ENCODE measurements at places on chromosomes 7 and 10.

DNA sequence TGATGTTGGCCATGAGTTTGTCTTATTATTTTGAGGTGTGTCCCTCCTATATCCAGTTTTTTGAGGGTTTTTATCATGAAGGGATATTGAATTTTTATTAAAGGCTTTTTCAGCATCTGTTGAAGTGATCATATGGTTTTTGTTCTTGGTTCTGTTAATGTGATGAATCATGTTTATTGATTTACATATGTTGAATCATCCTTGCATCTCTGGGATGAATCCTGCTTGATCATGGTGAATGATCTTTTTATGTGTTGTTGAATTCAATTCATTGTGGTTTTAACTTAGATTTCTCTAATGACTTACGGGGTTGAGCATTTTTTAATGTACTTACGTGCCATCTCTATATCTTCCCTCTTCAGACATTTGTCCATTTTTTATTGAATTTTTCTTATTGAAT, 22.9 kb downstream of the DLD start:
- DNase-seq: no peak

DNA sequence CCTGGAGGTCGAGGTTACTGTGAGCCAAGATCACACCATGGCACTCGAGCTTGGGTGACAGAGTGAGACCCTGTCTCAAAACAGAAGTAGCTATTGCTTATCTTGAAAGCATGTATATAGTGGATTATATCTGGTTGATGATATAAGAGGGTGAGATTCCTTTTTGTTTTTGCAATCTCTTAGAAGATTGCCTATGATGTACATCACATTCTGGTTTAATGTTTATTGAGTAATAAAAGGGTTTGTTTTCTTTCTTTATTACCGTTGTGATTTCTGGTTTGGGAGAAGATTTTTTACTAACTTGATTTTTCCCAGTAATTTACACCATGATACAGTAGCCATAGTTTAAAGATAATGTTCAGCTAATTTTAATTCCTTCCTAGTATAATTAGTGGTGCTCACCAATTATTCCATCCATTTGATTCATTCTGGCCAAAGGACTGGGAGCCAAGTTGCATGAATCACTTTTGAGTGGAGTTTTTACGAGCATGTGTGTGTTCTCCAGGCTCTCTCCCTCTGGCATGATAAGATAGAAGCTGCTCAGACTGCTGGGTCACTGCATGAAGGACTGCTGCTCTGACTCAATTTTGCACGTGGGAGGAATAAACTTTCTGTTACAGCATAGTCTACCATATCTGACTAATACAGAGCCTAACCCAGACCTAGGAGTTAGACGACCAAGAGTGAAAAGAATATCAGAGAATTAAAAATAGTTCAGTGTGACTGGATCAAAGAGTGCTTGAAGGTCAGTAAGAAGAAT, 13.5 kb upstream of the TSPAN13 start:
- no peak for DNase-seq

- DNase-seq: no peak
Measured at GRCh38 chr7:107032720-107033438, 11.6 kb upstream of the PRKAR2B start.

DNA sequence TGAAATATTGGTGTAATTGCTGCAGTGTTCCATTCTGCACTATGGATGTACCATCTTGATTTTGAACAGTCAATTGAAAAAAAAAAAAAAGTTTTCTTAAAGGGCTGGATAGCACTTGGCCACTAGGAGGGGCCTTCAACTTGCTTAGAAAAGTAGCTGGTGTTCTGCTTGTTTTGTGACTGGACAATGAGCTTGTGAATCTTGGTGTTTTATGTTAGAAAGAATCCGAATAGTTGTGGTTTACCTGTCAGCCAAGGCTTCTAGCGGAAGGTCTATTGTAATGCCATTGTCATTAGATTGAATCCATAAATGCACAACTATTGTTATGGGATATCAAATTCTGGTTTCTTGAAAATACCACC, 77.1 kb downstream of the BMPER start:
- DNase-seq: no peak

GRCh38 chr10:79399223-79399831, 46.1 kb downstream of the ZCCHC24 start:
- DNase-seq: no peak

DNA sequence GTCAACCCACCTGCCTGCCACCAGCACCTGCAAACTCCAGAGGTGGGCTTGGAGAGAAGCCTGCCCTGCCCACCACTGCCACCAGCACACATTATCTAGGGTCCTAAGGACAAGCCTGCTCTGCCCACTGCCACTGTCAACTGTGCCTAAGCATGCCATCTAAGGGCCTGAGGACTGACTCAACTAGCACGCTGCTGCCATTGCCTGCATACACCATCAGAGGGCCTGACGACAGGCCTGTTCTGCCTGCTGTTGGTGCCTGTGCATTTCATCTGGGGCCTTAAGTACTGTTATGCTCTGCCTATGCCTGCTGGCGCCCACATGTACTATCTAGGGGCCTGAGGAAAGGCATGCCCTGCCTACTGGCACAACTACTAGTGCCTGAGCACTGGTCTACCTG, 27.0 kb upstream of the LRRD1 start:
- DNase-seq: no peak

GRCh38 chr10:3754727-3755439, 30.1 kb downstream of the KLF6 start:
- DNase-seq: no peak

- no peak for DNase-seq
Measured at GRCh38 chr7:107971613-107972012, 31.3 kb downstream of the LAMB1 start.

DNA sequence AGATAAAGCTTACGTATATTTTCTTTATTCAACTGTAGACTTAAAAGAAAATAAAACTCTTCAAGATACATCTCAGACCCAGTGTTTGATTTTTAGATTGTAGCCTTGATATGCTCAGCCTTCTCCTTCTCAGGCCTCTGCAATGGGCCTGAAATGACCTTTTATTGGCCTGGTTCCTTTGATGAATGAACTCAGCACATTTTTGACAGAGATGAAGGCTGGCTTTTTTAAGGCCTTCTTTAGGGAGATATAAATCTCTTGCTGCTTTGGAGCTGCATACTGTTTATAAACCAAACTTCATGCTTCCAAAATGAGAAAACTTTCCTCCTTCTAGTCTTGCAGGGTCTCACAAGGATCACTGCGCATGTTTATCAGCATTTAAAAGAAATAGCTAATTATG, 1049.8 kb downstream of the LRMDA start:
- no peak for DNase-seq

GRCh38 chr7:2224934-2225333, 7.8 kb downstream of the MAD1L1 start:
- no peak for DNase-seq

GRCh38 chr7:128172963-128173362, 68.1 kb upstream of the LEP start:
- DNase-seq: no peak

DNA sequence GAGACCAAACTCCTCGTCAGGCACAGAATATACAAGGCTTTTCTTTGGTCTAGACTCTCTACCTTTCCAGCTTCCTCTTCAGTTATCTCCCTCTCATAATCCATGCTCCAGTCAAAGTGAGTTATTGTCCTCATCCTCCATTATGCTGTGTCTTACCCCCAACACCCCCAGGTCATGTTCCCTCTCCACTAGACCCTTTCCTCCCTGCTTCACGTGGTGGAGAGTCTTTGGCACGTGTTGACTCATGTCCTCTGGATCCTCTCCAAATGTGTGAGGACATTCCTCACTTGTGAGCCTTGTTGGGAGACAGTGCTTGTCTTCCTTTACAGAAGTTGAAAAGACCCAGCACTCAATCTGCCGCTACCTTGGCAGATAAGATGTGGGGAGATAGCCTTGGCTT, 36.0 kb upstream of the DLD start:
- no peak for DNase-seq

DNA sequence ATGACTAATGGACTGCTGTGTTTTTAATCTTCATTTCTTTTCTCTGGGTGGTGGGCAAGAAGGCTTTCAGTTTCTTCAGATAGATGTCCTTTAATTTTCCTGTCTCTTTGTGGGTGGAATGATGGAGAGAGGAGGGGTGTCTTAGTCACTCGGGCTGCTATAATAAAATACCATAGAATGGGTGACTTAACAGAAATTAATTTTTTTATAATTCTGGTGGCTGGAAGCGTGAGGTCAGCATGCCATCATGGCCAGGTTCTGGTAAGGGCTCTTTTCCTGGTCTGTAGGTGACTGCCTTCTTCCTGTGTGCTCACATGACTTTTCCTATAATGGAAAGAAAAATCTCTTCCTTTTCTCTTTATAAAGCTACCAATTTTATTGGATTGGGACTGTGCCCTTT, 6.3 kb downstream of the RSBN1L start:
- no peak for DNase-seq

DNA sequence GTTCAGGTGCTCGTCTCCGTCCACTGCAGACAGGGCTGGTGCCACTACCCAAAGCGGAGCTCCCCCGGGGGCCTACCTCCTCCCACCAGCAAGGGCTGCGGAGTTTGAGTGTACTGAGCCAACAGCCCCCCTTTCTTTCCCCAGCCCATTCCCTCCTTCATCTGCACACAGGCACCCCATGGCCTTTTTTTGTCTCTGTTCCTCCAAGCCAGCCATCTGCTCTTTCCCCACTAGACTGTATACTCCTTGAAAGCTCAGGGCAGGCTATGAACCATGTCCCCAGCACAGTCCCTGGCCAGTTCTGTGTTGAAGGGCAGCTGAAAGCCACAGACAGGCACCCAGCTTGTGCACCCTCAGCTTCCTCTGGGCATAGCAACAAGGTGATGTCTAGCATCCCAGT, 99.4 kb downstream of the ZMIZ1 start:
- no peak for DNase-seq

DNA sequence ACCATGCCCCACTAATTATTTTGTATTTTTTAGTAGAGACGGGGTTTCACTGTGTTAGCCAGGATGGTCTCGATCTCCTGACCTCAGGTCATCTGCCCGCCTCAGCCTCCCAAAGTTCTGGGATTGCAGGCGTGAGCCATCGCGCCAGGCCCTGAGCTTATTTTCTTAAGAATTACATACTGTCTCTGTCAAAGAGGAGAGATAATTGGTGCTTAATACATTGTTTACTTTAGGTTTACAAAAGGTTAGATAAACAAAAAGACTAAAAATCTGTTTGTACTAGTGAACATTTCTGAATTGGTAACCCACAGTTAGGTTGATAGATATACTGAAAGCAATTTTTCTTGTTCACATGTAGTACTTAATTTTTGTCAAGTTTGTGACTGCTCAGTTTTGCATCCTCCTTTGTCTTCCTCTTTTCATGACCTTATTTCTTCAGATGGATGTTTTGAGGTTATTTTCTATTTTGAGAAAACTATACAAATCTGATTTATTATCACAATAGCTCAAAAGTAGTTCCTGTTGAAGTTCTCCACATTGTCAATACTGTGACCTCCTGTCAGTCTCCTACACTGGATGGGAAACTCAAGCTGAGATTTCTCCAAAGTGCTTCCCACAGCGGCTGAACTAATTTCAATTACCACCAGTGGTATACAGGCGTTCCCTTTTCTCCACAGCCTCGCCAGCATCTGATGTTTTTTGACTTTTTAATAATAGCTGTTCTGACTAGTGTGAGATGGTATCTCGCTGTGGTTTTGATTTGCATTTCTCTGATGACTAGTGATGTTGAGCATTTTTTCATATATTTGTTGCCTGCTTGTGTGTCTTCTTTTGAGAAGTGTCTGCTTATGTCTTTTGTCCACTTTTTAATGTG, 22.5 kb downstream of the HHEX start:
- no peak for DNase-seq

GRCh38 chr10:102835007-102835482, 2.2 kb downstream of the CYP17A1 start:
- peak; percentile 57 for DNase-seq

All from activated CD4-positive, CD25-positive, alpha-beta regulatory T cell (primary cell).